ENCODE measurements at places on chromosomes 6 and 20.

- DNase-seq, result peak; percentile 80
Measured at GRCh38 chr6:31401403-31401802, 2.0 kb upstream of the MICA start.

DNA sequence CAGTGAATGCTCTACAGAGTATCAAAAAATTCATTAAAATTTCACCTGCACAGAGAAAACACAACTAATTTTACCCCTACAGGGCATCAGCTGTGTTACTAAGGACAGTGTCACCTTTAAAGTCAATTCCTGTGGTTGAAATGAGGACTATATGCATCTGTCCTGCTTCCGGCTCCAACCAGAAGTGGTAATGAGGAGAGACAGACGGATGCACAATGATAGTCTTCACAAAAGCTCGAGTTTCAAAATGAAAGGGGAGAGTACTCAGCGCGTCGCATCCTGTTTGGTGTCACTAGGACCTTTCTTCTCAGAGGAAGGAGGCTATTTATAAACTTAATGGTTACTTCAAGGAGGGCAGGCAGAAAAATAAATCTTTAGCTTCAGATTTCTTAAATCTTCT lies 86.5 kb downstream of the LYRM4 start:
- no peak for DNase-seq

DNA sequence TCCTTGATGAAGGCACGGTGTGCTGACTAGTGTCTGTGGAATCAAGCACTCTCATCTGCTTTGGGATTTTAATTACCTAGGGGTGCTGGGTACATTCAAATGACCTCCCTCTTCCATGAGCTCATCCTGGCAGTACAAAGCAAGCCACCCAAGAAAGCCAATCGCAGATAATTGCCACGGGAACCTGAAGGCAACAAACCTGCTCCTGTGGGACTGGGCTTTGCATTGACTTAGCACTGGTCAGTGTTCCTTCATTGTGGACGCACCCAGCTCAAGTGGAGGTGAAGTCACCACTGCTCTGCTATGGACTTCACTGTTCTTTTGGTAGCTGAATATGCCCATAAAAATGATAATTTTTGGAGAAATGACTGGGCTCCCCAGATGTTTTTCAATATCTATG lies 261.6 kb upstream of the FERMT1 start:
- no peak for DNase-seq

GRCh38 chr6:20242397-20242796 lies 30.1 kb upstream of the MBOAT1 start:
- no peak for DNase-seq

- no peak for DNase-seq
Measured at GRCh38 chr20:46963758-46964617, 69.3 kb downstream of the EYA2 start.

DNA sequence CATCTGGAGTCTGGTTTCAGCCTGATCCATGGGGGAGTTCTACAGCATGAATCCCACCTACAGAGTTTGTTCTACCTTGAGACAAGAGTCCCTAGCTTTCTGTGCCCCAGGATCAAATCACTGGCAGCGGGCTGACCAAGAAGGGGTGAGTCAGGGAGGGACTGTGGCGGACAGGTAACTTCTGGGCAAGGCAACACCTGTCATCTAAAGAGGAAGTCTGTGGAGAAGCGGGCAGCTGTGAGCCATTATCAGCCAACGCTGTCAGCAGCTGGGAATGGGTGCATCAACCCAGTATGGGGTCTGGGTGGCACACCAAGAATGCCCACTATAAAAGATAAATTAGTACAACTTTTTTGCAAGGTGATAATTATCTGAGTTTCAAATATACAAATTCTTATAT lies 45.9 kb downstream of the UBE3D start:
- DNase-seq, result no peak

GRCh38 chr20:37360391-37361115 lies 14.6 kb downstream of the SRC start:
- DNase-seq, result no peak

GRCh38 chr6:125797886-125798444 lies 7.2 kb downstream of the NCOA7 start:
- no peak for DNase-seq

GRCh38 chr20:4740774-4741431 lies 19.2 kb downstream of the PRND start:
- peak; percentile 64 for DNase-seq

GRCh38 chr6:53428886-53429285 lies 80.1 kb upstream of the ELOVL5 start:
- no peak for DNase-seq
